ENCODE measurements at places on chromosomes 5 and 9.

- no peak for DNase-seq
These were observed 51.4 kb downstream of the GTF3C4 start for GRCh38 chr9:132721661-132722060.

- no peak for DNase-seq
These were observed 4.3 kb downstream of the SRD5A1 start for GRCh38 chr5:6637590-6637989.

DNA sequence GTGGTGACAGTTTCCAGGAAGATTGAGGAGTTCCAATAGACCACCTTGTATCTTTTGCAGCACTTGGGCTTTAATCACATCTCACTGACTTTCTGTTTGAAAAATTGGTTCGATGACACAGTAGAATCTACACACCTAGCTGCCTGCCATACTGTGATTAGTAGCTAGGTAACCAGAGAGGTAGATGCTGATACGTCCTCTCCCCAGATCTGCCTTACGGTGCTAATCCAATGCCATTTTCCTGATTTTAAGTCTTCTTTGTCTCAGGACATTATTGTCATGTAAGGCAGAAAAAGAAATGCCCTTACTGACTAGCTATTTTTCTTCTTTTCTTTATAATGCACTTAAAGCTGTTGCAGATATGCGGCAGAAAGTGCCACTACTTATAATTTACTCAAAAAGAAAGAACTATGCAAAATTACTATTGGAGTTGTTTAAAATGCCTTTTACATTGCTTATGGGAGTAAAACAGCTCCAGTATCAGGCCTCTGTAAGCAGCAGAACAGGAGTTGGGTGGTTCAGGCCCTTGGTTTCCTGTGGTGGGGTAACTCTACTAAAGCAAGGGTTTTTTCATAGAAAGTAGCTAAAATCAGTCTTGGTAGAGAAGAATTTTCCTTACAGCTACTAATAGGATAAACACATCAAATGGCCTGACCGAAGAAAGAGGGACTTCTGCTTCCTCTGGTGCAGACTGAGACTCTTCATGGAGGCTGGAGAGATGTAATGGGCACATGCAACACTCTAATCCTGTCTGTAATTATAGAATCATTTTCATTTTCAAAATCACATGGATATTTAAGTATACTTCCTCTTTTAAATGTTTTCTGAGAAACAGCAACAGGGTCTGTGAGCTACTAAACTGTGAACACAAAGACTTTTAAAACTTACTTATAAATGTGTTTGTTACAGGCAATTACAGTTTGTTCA lies 177.2 kb downstream of the MAPKAP1 start:
- no peak for DNase-seq

DNA sequence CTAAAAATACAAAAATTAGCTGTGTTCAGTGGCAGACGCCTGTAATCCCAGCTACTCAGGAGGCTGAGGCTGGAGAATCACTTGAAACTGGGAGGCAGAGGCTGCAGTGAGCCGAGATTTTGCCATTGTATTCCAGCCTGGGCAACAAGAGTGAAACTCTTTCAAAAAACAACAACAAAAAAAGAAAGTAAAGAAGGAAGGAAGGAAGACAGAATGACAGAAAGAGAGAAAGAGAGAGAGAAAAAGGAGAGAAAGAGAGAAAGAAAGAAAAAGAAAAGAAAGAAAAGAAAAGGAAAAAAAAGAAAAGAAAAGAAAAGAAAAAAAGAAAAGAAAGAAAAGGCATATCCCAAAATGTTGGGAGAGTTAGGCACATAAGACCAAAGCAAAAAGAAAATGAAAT lies 278.6 kb downstream of the CDH18 start:
- DNase-seq = no peak

DNA sequence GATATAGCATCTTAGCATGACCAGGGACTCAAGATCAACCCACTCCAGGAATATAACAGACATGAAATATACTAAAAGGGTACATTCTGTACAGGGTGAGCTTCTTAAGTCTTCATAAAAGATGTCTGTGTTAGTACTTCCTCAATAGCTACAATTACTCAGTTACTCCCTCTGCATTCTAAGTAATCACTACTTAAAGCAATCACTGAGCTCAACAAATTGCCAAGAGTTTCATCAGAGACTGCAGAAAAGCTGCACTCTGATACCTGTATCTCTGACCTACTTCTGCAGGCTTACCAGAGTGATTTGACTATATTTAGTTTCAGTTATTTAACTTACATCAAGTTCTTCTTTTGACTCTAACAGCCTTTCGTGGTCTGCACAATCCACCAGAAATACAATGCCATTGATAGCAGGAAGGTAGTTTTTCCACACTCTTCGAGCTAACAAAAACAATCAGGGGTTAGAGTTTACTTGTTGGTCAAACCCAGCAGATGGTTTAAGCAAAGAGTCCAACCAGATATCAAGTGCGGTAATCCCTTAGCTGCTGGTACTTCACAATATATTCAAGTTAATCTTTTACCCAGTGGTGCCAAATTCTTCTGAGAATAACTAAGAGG lies 23.3 kb downstream of the SAR1B start:
- DNase-seq = no peak

- no peak for DNase-seq
These were observed 49.3 kb downstream of the ZFAND5 start for GRCh38 chr9:72315510-72316311.

Data from activated CD4-positive, alpha-beta T cell treated with anti-CD3 and anti-CD28 coated beads for 48 hours (primary cell).